Colonic mucosa (tissue), 4 donors: ENCODE measurements at places on chromosomes 5 and 9. TPM values are rescaled to one million over a fixed set of nuclear protein-coding genes. Genes with fewer than 3 reads are reported as not detected.

DNA sequence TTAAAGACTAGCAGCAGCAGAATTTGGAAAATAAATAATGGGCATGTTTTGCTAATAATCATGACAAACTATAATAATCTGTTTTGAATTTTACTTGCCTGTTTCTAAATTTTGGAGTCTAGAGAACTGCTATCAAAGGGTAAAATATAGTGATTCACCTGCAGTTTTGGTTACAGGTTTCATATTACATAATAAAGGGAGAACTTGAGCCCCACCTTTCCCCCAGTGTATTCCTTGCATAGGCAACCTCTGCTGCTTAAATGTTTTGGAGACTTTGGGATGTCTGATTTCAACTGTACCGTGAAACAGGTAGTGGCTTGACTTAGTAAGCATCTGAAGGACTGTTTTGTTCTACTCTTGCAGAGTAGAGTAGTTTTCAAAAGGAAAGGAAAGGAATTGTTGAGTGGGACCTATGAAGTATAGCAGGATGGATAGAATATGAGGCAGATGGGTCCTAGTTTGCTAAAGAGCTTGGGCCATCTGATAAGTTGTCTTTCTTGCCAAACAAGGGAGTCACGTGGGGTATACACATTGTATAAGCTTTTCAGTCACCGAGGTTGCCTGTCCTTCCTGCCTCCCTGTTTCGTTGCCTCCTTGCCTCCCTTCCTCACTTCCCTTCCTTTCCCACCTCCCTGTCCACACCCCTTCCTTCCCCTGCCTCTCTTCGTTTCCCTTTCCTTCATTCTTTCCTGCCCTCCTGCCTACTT is 19.1 kb downstream of the CREBRF start:
- H3K4me1 ChIP-seq = no peaks in the 10 kb centered on the region
- DNase-seq = no peak
- no peak overlapping the region for H3K27ac ChIP-seq

PHF24 gene
- 0.64 TPM for total RNA-seq

- H3K27ac ChIP-seq = peak overlapping the region; percentile 8
- H3K4me3 ChIP-seq = no peak overlapping the region
- no peaks in the 10 kb centered on the region for H3K27me3 ChIP-seq
- H3K36me3 ChIP-seq = no peaks in the 10 kb centered on the region
- DNase-seq = no peak
These were observed 19.6 kb downstream of the PPARGC1B start for GRCh38 chr5:149749481-149750365.

- H3K27ac ChIP-seq = no peak overlapping the region
- H3K4me3 ChIP-seq = no peak overlapping the region
- no peak for DNase-seq
- H3K4me1 ChIP-seq = no peaks in the 10 kb centered on the region
- no peaks in the 10 kb centered on the region for H3K27me3 ChIP-seq
These were observed 181.7 kb downstream of the ELAVL2 start for GRCh38 chr9:23644326-23644725.

GRCh38 chr5:175466700-175467318 is 11.6 kb upstream of the SFXN1 start:
- no peak overlapping the region for H3K4me3 ChIP-seq
- DNase-seq = no peak
- H3K27ac ChIP-seq = no peak overlapping the region

SLC46A2 gene
- total RNA-seq = not detected

DNA sequence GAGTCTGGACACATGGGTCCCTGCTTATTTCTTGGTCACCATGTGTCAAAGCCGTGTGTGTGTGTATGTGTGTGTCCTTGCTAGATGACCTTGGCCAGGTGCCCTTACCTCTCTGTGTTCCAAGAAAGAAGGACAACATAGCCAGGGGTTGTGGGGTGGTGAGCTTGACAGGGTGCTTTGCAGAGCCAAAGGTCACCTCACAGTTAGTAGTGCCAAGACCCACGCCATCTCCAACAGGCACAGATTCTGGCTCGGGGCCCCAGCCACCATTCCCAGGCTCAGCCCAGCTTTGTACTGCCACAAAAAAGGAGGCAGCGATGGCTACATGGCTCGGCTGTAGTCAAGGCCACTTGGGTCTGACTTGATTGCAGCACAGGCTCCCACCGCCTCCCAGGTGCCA is 39.5 kb downstream of the CXXC5 start:
- H3K4me3 ChIP-seq = no peak overlapping the region
- H3K27me3 ChIP-seq = no peaks in the 10 kb centered on the region
- peaks cover 8% of the 10 kb centered on the region for H3K4me1 ChIP-seq
- no peak for DNase-seq

GADD45G gene
- total RNA-seq = 8.1 TPM

GRCh38 chr5:68450245-68450852 is 234.8 kb downstream of the PIK3R1 start:
- no peaks in the 10 kb centered on the region for H3K36me3 ChIP-seq
- H3K27ac ChIP-seq = no peak overlapping the region
- H3K4me3 ChIP-seq = no peak overlapping the region

OBP2B gene
- total RNA-seq = not detected

GRCh38 chr9:95171001-95171400 is 146.5 kb downstream of the FANCC start:
- no peaks in the 10 kb centered on the region for H3K4me1 ChIP-seq
- H3K36me3 ChIP-seq = no peaks in the 10 kb centered on the region
- no peaks in the 10 kb centered on the region for H3K27me3 ChIP-seq
- H3K4me3 ChIP-seq = no peak overlapping the region

DNA sequence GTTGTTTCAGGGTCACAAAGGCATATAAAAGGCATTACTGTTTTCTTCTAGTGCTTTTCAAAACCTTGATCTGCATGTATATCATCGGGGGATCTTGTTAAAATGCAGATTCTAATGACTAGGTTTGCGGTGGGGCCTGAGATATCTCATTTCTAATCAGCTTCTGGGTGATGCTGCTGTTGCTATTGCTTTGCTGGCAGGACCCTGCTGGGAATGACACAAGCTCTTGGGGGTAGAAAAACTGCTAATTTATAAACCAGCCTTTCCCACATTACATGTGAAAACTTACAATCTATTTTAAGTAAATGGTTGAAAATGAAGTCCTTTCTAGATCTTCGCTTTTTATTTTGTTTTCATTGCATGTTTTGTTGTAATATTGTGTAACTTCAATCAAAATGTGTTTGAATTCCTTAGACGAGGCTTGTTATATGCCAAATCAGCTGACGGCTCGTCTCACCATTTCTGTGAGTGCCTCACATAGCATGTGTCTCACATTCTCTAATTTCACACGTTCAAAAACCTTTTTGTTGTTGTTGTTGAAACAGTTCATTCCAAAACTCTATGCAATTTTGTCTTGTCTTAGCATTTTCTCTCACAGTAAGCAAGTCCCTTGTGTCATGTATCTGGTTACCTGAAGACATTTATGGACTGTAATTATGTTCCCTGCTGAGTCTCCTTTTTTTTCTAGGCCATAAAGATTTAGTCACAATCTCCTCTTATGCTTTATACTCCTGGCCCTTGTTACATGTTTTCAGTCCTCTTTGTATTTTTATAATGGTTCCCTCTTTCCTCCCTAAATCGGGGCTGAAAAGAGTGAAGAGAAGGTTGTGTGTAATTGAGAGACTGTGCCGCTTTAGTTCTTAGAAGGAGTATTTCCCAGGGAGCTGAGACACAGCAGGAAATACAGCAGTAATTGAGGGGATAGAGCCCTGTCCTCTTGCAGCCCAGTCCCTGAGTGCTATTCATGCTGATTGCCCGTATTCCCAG is 521.0 kb upstream of the SEMA6A start:
- no peak overlapping the region for H3K27ac ChIP-seq
- no peaks in the 10 kb centered on the region for H3K36me3 ChIP-seq
- H3K27me3 ChIP-seq = no peaks in the 10 kb centered on the region
- no peak for DNase-seq
- no peaks in the 10 kb centered on the region for H3K4me1 ChIP-seq

DNA sequence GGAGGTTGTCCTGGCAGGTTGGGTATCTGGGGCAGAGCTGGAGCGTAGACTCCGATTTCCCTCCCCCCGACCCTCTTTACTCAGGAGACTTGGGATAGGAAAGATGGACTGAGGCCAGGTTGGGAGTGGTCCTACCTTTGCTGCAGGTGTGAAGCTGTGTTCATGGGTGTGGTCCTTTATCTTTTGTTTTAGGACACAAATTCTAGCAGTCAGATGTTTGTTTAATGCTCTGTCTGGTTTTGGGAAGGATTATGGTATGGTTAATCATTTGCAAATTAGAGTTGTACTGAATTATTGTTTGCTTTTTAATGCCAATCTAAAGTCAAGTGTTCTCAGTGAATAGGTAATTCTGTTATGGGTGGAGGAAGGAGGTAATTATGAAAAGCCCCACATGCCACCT is 14.1 kb upstream of the FAM120AOS start:
- no peaks in the 10 kb centered on the region for H3K36me3 ChIP-seq
- no peak overlapping the region for H3K4me3 ChIP-seq
- peak; percentile 84 for DNase-seq
- H3K4me1 ChIP-seq = peaks cover 24% of the 10 kb centered on the region
- peak overlapping the region; percentile 87 for H3K27ac ChIP-seq

SPATA6L gene
- 6.8 TPM for total RNA-seq

- no peaks in the 10 kb centered on the region for H3K27me3 ChIP-seq
- peak; percentile 76 for DNase-seq
- H3K27ac ChIP-seq = peak overlapping the region; percentile 42
- H3K36me3 ChIP-seq = no peaks in the 10 kb centered on the region
- peak overlapping the region; percentile 4 for H3K4me3 ChIP-seq
These were observed 48.1 kb downstream of the POC5 start for GRCh38 chr5:75668977-75669689.

DNA sequence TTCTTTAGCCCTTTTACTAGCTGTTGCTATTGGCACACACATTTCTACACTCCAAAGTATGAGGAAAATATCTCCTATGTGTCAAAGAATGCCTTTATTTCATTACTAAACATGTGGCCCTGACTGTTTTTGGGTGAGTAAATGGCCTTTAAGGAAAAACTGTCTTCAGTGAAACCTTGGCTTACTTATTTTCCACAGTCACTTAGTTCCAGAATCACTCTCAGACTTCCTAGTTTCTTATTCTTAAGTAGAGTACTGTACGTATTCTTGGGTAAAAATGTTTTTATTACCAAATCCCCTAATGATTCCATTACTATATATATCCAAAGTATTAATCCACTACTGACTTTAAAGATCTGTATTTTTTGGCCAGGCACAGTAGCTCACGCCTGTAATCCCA is 27.5 kb downstream of the ERP44 start:
- H3K4me3 ChIP-seq = no peak overlapping the region
- no peaks in the 10 kb centered on the region for H3K27me3 ChIP-seq
- no peak overlapping the region for H3K27ac ChIP-seq

DNA sequence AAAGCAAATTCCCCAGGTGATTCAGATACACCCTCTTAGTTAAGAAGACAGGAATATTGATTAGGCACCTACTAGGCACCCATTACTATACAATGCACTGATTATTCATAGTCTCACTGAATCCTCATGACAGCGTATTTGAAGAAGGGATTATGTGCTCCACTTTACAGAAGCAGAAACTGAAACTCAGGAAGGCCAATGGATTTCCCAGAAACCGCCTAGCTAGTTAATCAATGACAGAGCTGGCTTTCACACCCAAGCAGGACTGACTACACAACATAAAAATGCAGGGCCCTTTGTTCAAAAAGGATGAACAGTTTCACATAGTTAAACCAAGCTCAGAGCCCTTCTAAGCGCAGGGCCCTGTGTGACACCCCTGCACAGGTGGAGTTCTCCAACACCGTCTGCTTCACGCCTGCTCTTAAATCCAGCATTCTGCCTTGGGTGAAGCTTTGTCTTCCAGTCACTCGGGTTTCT is 117.3 kb downstream of the TTLL11 start:
- peak; percentile 79 for DNase-seq
- H3K4me3 ChIP-seq = no peak overlapping the region
- H3K4me1 ChIP-seq = peaks cover 9% of the 10 kb centered on the region
- no peaks in the 10 kb centered on the region for H3K36me3 ChIP-seq
- H3K27me3 ChIP-seq = no peaks in the 10 kb centered on the region

DNA sequence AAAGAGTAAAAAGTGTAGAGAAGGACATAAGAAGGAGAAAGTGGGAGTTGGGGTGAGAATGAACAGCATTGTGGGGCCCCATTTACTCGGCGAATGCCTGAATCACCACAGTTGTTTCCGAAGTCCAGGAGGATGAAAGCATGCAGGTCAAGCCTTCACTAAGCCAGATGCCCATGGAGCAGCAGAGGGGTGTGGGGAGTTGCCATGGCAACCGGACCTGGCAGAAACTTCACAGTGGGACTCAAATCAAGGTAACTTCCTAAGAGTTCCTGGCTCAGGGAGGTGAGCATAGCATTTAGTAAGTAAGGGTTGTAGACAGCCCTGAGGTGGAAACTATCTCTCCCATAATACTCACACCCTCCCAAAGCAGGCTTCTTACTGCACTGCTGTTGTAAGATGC is 357.1 kb downstream of the TRIM32 start:
- no peak overlapping the region for H3K27ac ChIP-seq
- DNase-seq = no peak
- no peaks in the 10 kb centered on the region for H3K4me1 ChIP-seq
- H3K36me3 ChIP-seq = no peaks in the 10 kb centered on the region
- no peaks in the 10 kb centered on the region for H3K27me3 ChIP-seq

DNA sequence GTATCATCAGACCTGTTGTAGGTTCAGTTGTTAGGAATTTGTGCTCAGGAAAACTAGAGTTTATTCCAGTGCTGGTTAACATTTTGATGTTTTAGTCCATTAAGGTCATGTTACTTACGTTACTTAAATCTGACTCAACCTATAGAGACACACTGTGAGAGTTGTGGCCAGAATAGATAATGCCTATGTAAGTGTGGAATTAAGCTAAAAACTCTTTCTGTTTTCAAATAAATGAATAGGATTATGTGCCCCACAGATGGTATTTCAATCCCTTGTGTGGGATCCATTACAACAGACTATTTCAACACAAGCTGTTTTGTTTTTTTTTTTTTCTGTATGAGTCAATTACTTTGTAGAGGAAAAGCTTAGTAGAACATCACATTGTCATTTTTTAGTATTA is 68.1 kb downstream of the MEGF10 start:
- H3K27ac ChIP-seq = no peak overlapping the region
- no peaks in the 10 kb centered on the region for H3K36me3 ChIP-seq
- no peak for DNase-seq
- no peaks in the 10 kb centered on the region for H3K4me1 ChIP-seq

DNA sequence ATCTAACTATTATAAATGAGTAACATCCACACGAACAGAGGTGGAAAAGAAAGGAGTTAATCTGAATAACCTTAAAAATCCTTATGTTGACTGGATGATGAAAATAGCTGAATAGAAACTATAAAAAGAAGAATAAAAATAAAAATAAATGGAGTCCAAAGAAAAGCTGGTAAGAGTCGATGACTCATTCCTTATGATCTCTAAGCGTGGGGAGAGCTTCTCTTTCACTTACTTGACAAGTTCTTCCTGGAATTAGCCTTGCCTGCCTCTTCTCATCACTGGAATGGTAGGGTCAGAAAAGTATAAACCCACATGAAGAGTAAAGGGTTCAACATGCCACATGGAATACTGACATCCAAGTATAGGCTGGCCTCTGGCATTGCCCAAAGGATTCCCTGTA is 477.0 kb upstream of the RGMB start:
- no peak overlapping the region for H3K4me3 ChIP-seq
- H3K4me1 ChIP-seq = no peaks in the 10 kb centered on the region
- H3K27me3 ChIP-seq = no peaks in the 10 kb centered on the region
- no peak for DNase-seq
- H3K27ac ChIP-seq = no peak overlapping the region
- no peaks in the 10 kb centered on the region for H3K36me3 ChIP-seq

GRCh38 chr5:147558826-147559225 is 49.0 kb upstream of the DPYSL3 start:
- no peaks in the 10 kb centered on the region for H3K36me3 ChIP-seq
- H3K27me3 ChIP-seq = no peaks in the 10 kb centered on the region
- no peak overlapping the region for H3K27ac ChIP-seq
- peak; percentile 27 for DNase-seq
